ENCODE measurements at places on chromosomes 1 and 21. TPM values are rescaled to one million over a fixed set of nuclear protein-coding genes. Genes with fewer than 3 reads are reported as not detected.

DNA sequence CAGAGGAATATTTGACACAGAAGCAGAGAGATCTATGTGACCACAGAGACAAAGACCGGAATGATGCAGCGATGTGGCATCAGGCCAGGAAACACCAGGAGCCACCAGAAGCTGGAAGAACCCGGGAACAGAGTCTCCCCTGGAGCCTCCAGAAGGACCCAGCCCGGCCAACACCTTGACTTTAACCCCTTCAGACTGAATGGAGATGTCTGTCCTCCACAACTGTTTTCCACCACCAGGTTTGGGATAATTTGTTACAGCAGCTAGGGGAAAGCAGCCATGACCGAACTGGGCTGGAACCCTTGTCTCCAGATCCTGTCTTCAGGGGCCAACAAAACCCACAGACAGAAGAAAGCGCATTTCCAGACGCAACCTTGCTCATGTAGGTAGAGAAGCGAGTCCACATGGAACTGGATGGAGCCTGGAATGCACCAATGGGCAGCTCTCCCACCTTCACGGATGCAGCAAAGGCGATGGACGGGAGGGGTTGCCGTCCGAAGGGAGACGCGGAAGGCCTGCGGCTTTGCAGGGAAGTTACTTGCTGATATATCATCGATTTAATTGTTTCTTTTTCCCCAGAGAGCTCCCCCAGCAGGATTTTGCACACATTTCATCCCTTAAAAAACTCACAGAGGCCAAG, 396.6 kb downstream of the NPHP4 start:
- no peak for ATAC-seq

- no peak for ATAC-seq
Observed at GRCh38 chr1:51555866-51556619, 37.0 kb upstream of the EPS15 start.

- ATAC-seq = no peak
Observed at GRCh38 chr1:213268221-213268620, 217.2 kb downstream of the RPS6KC1 start.

- peak; percentile 22 for ATAC-seq
Observed at GRCh38 chr1:235650341-235651169, 971 bp upstream of the GNG4 start.

GRCh38 chr1:234413990-234414389, 40.7 kb downstream of the COA6 start:
- ATAC-seq = no peak

- no peak for ATAC-seq
Observed at GRCh38 chr21:46120301-46121285, 22.7 kb downstream of the COL6A2 start.

DNA sequence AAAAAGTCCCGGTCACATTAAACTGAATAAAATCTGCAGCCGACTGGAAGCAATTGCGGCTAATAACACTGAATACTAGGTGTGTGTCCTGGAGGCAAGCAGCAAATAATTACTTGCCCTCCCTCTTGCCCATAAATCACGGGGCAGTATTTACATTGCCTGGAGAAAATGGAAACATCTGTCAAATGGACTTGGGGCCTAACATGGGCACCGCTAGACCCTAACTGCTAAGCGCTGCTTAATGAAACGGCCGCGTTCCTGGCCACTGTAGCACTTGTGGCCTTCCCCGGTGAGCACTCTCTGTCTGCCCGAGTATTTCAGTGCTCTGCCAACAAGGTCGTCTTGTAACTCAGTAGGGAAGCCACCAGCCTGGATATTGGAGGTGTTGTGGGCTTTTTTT, 23.9 kb upstream of the KNCN start:
- ATAC-seq = no peak

DNA sequence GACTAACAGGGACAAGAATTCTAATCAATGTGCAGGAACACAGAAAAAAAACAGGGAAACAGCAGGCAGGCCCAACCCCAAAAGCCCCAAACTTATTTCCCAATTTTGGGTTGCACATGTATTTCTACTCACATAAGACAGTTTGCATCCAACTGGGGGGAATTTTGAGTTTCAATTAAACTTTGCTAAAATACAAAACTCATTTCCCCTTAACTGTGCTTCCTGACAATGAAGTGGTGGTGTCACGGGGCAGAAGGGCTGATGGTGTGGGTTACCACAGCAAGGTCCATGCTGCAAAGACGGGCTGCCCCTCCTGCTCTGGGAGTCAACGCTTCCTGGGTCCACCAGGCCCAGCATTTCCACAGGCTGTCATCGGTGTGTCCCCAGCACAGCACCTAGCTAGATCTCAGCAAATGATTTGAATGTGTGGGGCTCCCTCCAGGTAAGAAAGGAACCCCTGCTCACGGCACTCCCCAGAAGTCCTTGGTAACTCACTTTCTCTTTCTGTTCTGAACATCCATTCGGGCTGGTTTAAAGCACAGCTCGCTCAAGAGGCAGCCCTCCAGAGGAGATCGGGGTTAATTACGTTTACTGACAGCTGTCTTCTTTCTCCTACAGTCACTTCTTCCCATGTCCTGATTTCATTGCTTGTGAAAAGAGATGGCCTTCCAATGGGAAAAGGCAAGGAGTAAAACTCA, 27.4 kb downstream of the HIVEP3 start:
- ATAC-seq = peak; percentile 91

GRCh38 chr1:27618341-27619082, 14.6 kb upstream of the AHDC1 start:
- peak; percentile 89 for ATAC-seq

DNA sequence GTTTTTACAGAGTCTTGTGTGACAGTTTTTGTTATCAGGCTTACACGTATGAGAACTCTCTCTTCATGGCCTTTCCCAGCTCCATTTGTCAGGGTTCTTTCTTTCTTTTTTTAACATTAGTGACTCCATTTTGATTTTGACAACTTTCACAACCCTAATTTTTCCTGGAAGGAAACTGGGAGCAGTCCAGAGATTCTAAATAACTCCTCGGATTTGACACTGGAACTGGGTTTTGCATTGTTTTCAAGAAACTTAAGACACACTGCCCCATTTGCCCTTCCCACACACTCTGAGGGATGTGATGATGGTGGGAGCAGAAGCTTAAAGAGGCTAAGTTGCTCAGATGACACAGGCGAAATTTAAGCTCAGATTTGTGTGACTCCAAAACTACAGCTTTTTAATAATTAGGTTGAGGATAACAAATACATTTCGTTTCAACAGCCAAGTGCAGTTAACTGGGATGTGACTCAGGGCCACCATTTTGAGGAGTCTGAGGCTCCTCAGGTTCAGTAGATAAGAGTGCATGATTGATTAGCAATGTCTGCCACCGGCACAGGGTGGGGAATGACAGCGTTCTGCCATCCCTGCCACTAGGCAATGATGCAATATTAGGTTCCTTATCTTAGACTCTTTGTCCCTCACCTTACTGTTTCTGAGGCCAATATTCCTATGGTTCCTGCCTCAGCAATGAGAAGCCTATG, 95.1 kb upstream of the ATP1A1 start:
- ATAC-seq = no peak

DNA sequence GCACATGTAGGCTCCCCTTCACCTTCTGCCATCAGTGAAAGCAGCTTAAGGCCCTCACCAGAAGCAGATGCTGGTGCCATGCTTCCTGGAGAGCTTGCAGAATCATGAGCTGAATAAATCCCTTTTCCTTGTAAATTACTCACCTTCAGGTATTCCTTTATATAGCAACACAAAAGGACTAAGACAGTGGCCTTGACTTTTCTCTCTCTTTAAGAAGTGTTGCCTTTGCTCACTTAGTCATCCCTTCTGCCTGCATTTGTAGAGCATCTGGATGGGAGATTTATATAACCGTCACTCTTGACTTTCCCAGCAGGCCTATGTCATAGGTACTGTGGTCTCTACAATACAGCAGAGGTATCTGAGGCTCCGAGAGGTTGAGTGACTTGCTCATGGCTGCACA, 3.7 kb downstream of the PCSK9 start:
- no peak for ATAC-seq

DNA sequence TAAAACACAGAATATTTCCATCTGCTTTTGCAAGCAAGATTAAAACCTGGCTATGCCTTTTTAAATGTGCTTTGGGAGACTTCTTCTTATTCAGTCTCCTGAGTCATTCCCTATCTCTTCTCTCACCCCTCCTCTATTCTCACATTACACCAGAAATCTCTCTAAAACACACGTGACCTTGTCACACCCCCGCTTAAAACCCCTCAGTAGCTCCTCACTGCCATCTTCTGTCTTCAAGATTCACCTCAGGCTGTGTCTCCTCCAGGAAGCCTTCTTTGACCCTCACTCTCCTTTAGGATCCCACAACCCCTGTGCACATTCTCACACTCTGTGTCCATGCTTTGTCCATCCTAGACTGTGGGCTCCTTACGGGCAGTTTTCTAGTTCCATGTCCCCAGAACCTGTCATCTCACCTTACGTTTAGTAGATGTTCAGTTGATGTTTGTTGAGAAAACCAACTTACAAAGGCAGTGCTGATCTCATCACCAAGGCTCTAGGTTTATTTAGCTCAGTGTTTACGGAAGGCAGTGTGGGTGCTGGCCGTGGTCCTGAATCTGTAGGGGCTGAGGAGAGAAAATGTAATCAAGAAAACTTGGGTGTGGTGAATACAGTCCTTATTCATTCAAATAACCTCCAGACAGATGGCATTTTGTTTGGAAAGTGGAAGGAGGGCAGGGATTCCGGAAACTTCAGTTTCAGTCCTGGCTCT, 143.5 kb downstream of the DMRTA2 start:
- no peak for ATAC-seq

GRCh38 chr1:53134961-53135734, 7.3 kb downstream of the SLC1A7 start:
- ATAC-seq = no peak

DNA sequence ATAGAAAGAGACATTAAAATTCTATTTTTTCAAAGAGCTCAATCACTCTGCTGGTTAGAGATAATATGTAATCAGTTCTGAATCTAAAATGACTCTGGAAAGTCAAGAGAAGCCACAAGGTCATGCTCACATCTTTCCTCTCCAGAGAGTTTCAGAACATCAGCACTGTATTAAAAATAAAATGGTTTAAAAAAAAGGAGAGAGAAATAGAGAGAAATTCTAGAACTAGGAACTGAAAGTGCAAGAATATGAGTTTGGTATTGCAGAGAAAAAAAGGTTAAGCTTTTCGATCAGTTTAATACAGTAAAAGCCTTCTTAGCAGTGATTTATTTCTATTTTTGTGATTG, 44.0 kb upstream of the DIPK1A start:
- no peak for ATAC-seq

- ATAC-seq = no peak
Observed at GRCh38 chr21:31943561-31943960, 70.7 kb downstream of the HUNK start.

DNA sequence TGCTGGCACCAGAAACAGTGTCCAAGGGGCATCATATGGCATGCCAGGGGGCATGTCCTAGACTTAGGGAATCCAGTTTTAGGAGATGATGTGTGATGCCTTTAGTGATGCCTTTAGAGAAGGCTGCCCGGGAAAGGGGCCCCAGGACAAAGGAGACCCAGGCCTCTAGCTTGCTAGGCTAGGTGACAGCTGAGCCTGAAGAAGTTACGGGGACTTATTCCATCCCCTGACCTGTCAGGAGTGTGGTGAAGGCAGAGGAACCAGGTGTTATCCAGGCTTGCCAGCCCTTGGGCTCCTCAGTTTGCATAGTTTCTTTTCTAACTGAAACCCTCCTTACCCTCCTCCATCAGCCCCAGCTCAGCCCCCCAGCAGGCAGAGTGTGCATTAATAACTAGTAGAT, 269.7 kb upstream of the CSF3R start:
- ATAC-seq = no peak

GRCh38 chr1:226956942-226957713, 17.0 kb downstream of the COQ8A start:
- ATAC-seq = no peak

GRCh38 chr1:32705516-32705915, 2.9 kb upstream of the SYNC start:
- ATAC-seq = no peak

GRCh38 chr1:41432481-41433280, 51.8 kb downstream of the EDN2 start:
- ATAC-seq = peak; percentile 98

GRCh38 chr1:181033799-181034451, at the start of gene MR1:
TSS of gene MR1 (plus strand) at chr1:181033983. CDS start at chr1:181034008, 25 bp downstream.
- ATAC-seq = peak; percentile 94

- no peak for ATAC-seq
Observed at GRCh38 chr1:181493166-181493565, 9.8 kb downstream of the CACNA1E start.

DNA sequence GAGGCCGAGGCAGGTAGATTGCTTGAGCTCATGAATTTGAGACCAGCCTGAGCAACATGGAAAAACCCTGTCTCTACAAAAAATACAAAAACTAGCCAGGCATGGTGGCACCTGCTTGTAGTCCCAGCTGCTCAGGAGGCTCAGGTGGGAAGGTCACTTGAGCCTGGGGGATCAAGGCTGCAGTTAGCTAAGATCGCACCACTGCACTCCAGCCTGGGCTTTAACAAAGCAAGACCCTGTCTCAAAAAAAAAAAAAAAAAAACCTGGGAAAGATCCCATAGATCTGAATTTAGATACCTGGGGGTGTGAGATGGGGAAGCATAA, 32.9 kb downstream of the NIBAN1 start:
- ATAC-seq = no peak

- no peak for ATAC-seq
Observed at GRCh38 chr1:176187001-176187400, 20.1 kb downstream of the COP1 start.

GRCh38 chr21:14366998-14367397, 15.9 kb downstream of the HSPA13 start:
- ATAC-seq = no peak

- no peak for ATAC-seq
Observed at GRCh38 chr1:119364640-119365039, 3.9 kb upstream of the HAO2 start.

S100A7A gene
- not detected for total RNA-seq

ETV3 gene
- total RNA-seq = 18.4 TPM

TDRD10 gene
- total RNA-seq = not detected

IFT25 gene
- total RNA-seq = 99.6 TPM

LENEP gene
- 0.77 TPM for total RNA-seq

URB1 gene
- 17.6 TPM for total RNA-seq

DCDC2B gene
- 0.28 TPM for total RNA-seq

CRNN gene
- not detected for total RNA-seq

AMIGO1 gene
- total RNA-seq = 1.1 TPM

B3GALT2 gene
- 1.8 TPM for total RNA-seq

IL19 gene
- total RNA-seq = not detected

SELENBP1 gene
- total RNA-seq = not detected

CLCA4 gene
- total RNA-seq = not detected

CD5L gene
- total RNA-seq = not detected

Data from activated T-helper 17 cell treated with anti-CD3 and anti-CD28 coated beads, Interleukin-2, amount 50 U/mL, for 72 hours (primary cell).